ENCODE measurements at places on chromosomes 5 and 9.

DNA sequence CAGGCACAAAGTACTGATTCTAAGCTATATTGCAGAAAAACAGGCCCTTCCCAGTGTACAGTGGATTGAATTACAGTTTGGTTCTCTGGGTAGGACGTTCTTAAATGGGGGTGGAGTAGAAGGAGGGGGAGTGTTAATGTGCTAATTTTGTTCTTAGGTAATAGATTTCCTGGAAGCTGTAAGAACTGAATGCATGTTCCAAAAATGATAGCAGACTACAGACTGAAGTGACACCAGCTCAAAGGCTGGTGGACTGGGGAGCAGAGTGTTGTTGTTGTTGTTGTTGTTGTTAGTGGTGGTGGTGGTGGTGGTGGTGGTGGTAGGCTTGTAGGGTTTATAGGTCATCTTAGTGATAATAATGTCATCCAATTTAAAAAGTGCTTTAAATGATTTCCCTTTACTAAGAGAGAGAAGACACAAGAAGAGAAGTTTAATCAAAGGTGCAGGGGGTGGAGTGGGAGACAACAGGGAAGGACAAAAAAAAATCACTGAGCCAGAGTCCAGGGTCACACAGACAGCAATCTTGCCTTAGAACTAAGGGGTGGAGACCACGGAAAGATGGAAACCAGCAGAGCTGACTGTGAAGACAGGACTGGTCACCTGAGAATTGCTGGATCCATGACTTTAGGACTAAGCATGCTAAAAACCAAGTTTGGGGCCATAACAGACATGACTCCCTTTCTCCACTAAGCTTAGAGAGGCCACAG, 27.0 kb downstream of the TTLL11 start:
- DNase-seq = no peak

- DNase-seq = no peak
Observed at GRCh38 chr9:132299221-132299620, 55.6 kb downstream of the SETX start.

DNA sequence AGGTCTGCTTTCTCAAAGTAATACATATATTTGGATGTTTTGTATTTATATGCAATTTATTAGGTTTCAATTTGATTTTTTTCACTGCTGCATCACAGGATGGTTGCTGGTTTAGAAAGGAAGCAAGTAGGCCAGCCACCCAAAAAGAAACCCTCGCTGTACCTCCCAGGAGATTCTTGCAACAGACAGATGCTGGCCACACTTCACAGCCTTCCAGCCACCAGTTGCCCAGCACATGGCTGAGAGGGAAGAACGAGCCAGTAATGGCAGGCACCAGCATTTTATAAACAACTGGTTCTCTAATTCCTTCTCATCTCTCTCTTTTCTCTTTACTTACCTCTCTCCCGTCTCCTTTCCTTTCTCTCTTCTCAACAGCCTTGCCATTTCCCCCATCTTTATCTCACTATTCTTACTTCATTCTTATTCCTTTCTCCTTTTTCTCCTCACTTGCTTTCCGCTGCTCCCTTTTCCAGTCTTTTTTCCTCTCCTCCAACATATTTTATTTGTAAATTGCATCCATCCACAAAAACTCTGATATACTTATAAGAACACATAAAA, 38.9 kb downstream of the EFNA5 start:
- no peak for DNase-seq

DNA sequence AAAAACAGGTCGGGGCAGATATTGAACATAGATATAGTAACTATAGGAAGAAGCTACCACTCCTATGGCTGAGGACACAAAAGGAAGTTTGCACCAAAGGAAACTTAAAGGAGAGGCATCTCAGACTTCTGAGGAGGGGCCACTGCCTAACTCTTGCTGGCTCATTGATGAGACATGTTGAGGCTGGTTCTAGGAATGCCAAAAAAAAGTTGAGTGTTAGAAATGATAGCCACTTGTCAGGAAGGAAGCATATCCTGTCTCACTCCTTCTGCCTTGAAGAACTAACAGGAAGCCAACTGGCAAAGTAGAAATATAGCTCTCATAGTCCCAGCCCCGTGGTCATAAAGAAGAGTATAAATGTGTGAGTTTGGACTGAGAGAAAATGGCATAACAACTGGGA, 23.3 kb upstream of the STOM start:
- no peak for DNase-seq

- DNase-seq = peak; percentile 52
Observed at GRCh38 chr5:174532455-174533453, 191.6 kb upstream of the MSX2 start.

- no peak for DNase-seq
Observed at GRCh38 chr9:106632621-106633020, 230.3 kb upstream of the ZNF462 start.

DNA sequence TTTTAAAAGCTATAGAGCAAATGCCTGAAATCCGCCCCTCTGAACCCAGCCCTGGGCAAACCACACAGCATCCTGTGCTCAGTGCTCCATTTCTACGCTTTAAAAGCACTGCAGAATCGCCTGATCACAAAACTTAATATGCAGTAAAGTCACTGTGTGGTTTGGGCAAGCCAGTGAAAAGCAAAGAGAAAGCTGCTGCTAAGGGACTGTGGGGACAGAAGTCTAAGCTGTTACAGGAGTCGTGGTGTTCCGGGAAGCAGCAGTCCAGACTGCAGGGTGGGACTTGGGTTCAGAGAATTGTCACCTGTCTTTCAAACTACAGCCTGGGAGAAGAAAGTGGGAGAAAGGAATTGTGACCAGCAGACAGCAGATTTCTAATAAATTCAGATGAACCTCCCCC, 8.2 kb downstream of the RAPGEF1 start:
- no peak for DNase-seq

DNA sequence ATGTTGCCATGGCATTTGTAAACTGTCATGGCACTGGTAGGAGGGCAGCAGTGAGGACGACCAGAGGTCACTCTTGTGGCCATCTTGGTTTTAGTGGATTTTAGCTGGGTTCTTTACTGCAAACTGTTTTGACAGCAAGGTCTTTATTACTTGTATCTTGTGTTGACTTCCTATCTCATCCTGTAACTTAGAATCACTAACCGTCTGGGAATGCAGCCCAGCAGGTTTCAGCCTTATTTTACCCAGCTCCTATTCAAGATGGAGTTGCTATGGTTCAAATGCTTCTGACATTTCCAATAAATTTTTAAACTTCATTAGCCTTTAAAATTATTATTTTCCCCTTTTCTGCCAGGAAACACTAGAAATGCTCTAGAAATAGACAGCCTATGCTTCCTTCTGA, 839.1 kb downstream of the NR2F1-AS1 start:
- DNase-seq = no peak

DNA sequence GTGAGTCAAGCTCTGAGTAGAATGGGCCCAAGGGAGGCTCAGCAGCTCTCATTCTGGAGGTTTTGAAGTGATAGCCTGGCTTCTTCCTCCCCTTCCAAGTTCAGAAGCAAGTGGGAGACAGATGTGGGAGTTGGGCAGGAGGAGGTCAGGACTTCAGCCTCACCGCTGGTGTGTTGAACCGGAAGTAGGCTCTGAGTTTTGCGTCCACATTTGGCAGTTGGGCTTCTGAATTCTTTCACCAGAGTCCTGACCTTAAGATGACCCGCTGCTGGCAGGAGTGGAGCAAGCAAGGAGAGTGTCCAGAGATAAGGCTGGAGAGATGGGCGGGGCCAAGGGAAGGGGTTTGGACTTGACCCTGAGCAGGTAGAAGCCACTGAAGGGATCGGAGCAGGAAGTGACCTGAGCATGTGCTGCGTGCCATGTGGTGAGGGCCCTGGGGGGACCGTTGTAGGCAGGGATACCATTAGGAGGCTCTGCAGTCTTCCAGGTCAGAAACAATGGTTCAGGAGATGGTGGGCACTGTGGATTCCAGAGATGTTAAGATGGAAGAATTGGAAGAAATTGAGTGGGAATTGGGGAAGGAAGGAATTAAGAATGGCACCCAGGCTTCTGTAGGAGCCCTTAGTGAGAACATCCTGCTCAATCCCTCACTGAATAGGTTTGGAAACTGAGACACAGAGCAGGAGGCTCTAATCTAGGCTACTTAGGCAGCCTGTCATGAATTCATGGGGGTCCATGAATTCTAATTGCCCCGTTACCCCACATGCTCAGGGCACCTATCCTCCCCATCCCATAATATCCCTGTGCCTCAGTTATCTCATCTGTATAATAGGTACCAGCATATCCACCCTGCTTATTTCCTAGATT, 25.9 kb downstream of the GALNT12 start:
- DNase-seq = peak; percentile 36

All from heart right ventricle (tissue), 16 donors.